ENCODE measurements at places on chromosomes 16 and 17. TPM values are rescaled to one million over a fixed set of nuclear protein-coding genes. Genes with fewer than 3 reads are reported as not detected.

Gene GCGR
- not detected for polyA plus RNA-seq

Gene TBX6
- 0.18 TPM for polyA plus RNA-seq

Gene NRN1L
- polyA plus RNA-seq, result 0.37 TPM

Gene CLEC18C
- polyA plus RNA-seq, result not detected

Gene C1QTNF1
- 0.11 TPM for polyA plus RNA-seq

Gene FOXC2
- not detected for polyA plus RNA-seq

Gene PYY
- not detected for polyA plus RNA-seq

Gene BRD7
- polyA plus RNA-seq, result 47.6 TPM

Gene TBC1D28
- polyA plus RNA-seq, result not detected

Gene ENGASE
- 12.8 TPM for polyA plus RNA-seq

Gene IL21R
- 129 TPM for polyA plus RNA-seq

Gene BRIP1
- 11.9 TPM for polyA plus RNA-seq

Gene SNX20
- 18.1 TPM for polyA plus RNA-seq

Gene ARHGAP23
- 0.75 TPM for polyA plus RNA-seq
